ENCODE measurements at places on chromosomes 1 and 21.

DNA sequence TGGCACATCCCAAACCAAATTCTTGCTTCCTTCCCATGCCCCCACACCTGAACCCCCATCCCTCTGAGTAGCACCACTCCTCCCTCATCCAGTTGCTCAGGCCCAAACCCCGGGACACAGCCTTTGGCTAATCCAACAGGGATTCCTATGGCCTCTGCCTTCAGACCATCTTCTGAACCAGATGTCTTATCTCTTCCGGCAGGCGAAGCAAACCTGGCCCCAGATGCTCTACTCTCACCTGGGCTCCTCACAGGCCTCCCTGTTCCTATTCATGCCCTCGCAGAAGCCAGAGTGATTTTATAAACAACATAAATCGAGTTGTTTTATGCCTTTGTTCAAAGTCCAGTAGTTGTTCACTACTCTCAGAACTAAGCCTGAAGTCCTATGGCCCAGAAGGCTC is 12.5 kb upstream of the KCNA2 start:
- no peak for DNase-seq

DNA sequence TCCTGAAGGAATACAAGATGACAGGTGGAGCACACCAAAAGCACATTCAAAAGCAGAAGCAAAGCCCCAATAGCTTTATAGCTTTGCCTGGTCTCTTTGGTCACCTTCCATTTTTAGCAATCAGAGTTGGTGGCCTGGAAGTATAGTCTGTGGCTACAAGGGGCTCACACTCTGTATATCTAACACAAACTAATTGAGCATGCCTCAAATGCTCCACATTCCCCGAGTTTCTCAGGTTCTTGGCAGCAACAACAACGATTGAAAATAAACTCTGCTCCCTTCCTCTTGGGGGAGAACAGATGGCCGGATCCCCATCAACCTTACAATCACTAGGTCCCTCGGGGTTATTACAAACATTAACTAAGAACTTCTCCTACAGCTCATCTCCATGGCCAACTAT is 24.9 kb upstream of the TADA1 start:
- DNase-seq = no peak

DNA sequence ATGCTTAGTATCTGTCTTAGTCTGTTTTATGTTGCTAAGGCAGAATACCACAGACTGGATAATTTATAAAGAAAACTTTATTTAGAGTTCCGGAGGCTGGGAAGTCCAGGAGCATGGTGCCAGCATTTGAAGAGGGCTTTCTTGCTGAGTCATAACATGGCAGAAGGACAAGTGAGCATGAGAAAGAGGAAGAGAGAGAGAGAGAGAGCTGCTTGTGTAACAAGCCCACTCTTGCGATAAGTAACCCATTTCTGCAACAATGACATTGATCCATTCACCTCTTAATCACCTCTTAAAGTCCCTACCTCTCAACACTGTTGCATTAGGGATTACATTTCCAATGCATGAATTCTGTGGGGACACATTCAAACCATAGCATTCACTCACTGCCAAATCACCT is 11.7 kb upstream of the MYOCOS start:
- no peak for DNase-seq

- DNase-seq = no peak
Measured at GRCh38 chr1:234322979-234323378, 50.3 kb upstream of the COA6 start.

DNA sequence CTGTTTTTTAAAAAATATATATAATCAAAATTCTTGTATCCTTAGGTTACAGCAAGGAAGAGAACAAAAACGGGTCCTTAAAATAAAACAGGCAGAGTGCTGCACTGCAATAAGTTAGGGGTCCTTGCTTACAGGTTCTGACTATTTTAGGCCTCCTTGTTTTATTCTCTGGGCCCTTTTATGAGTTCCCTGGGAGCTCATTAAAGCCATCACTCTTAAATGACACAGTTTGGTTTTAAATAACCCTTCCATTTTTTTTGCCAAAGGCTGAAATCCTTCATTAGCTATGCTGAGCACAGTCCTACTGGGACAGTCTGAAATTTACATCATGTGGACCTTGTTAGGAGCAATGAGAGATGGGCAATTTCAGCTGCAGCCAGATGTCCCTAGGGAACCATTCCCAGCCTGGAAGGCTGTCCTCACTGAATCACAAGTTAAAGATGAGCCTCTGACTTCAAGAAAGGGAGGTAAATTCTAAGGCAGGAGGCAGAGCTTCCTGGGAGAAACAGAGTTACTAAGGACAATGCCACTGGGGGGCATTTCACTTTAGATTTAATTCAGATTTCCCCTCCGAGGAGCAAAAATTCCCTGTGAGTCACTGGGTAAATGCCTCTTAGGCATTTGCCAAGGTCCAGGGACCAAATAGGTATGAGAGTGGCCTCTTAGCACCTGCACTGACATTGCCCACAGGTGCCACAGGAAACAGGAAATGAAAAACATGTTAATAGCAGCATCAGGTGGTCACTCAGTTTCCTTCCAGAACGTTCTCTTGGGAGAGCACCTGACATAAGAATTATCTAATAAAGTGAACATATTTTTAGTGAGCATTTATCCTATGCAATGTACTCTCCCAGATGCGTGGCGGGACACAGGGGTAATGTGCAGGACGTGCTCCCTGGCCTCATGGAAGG is 3.8 kb upstream of the MUL1 start:
- no peak for DNase-seq

GRCh38 chr1:31583995-31584868 is 7.9 kb downstream of the TINAGL1 start:
- DNase-seq = no peak

DNA sequence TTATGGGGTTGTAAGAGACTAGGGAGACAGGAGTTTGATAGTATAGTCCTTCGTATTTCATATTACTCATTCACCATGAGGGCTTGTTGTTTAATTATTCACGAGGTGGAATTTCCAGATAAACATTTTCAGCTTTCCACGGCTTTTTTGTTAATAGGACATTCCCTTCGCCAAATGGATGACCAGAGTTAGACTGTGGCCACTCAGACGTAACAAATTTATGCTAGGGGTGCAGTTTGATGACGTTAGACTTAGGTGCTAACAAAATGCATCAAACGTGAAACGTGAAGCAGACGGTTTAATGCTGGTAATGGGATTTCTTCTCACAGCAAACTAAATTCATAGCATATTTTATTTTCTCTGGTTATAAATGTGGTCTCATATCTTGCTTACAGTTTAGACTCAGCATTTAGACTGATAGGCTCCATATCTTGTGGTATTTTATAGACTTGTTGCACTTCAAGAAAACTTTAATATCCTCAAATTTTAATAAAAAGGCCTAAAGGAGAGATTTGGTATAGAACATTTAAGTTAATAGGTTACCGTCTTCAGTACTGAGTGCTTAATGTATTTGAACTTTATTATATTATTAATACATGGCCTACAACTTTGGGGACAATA is 2.3 kb downstream of the DHX9 start:
- DNase-seq = no peak

DNA sequence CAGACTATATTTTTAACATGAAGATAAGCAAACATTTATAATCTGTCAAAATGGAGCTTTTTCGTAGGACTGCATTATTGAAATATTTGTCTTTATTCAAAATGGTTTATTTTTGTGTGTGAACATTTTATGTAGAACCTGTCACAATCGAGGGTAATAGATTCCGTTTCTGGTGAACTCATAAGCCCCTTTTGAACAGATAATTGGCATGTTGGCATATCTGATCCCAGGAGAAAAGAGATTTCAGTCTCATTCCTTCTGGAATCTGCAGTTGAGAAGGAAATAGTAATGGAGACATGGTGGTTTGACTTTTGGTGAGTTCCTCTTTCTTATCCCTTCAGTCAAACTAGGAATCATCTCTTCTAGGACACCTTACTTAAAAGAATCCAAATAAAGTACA is 427.9 kb upstream of the B3GALT2 start:
- DNase-seq = no peak

DNA sequence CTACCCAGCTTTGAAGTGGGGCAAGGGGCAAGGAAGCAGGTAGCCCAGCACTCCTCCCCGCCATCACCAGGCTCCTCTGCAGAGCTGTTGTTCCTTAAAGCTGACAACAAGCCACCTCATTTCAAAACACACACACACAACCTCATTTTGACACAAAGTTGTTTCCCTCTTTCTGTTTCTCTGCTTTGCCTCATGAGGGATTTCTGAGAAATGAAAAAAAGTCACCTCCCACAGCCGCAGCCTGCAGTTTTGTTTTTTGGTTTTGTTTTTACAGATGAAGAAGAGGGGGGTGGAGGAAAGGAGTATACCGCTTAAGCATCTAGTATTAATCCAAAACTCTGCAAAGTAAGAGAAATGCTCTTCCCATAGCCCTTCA is 12.1 kb downstream of the MCL1 start:
- DNase-seq = no peak

- DNase-seq = no peak
Measured at GRCh38 chr1:14878951-14879350, 274.6 kb upstream of the TMEM51 start.

GRCh38 chr1:153852170-153852569 is 70.6 kb downstream of the GATAD2B start:
- DNase-seq = no peak

Data from activated CD8-positive, alpha-beta memory T cell treated with anti-CD3 and anti-CD28 coated beads for 4 hours (primary cell).